Spleen (tissue), 13 donors: ENCODE measurements at places on chromosomes 3 and 15. TPM values are rescaled to one million over a fixed set of nuclear protein-coding genes. Genes with fewer than 3 reads are reported as not detected.
A peak's percentile ranks its signal among the peaks of the same experiment; 100 is the strongest.

GRCh38 chr15:42955518-42955917 is 34.9 kb upstream of the TTBK2 start:
- H3K27me3 ChIP-seq = no peaks in the 10 kb centered on the region
- DNase-seq = no peak
- H3K36me3 ChIP-seq = peaks cover 76% of the 10 kb centered on the region
- no peak overlapping the region for H3K4me3 ChIP-seq
- H3K4me1 ChIP-seq = no peaks in the 10 kb centered on the region
- no peak overlapping the region for H3K27ac ChIP-seq

GRCh38 chr15:90104551-90104950 is 2.3 kb upstream of the IDH2 start:
- H3K27me3 ChIP-seq = no peaks in the 10 kb centered on the region
- DNase-seq = peak; percentile 51
- H3K4me3 ChIP-seq = no peak overlapping the region
- H3K36me3 ChIP-seq = no peaks in the 10 kb centered on the region

- H3K4me3 ChIP-seq = no peak overlapping the region
- no peak overlapping the region for H3K27ac ChIP-seq
- H3K27me3 ChIP-seq = no peaks in the 10 kb centered on the region
- no peaks in the 10 kb centered on the region for H3K36me3 ChIP-seq
These were observed 90.6 kb downstream of the MYO5A start for GRCh38 chr15:52438047-52438446.

Gene BOC
- total RNA-seq = 16.6 TPM

GRCh38 chr15:83700082-83700481 is 46.2 kb downstream of the ADAMTSL3 start:
- no peak overlapping the region for H3K4me3 ChIP-seq
- no peaks in the 10 kb centered on the region for H3K36me3 ChIP-seq
- no peaks in the 10 kb centered on the region for H3K27me3 ChIP-seq
- H3K4me1 ChIP-seq = no peaks in the 10 kb centered on the region
- H3K27ac ChIP-seq = no peak overlapping the region
